ENCODE measurements at places on chromosomes 4 and X.

DNA sequence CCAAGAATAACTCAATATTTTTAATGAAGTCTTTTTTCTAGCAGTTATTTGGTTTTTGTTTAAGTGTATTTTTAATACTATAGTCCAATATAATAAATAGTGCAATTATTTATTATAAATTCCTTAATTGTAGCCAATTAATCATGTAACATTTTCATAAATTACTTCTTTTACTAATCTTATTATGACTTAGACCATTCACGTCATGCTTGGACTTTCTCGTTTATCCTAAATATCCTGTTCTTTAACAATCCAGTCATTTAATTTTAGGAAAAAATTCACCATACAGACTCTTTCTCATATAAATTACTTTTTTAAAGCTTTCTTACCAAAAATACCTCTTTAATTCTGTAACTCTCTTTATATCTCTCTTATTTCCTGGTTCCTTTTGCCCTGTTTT, 350.1 kb downstream of the AR start:
- no peak for DNase-seq

DNA sequence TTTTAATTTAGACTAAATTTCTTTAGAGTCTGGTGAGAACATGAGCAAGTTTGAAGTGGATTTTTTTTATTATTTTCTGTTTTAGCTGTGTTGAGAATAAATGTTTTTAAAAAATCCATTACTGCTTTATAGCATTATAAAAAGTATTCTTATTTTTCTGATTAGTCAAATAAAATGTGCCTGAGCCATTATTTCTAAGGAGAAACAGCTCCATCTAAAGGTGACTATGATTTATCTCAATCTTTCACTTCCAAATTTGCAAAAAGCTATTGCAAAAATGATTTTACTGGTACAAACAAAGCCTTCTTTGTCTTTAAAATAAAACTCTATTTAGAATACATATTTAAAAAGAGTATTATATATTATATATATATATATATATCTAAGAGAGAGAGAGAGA, 959.2 kb downstream of the FAM133A start:
- DNase-seq = no peak

DNA sequence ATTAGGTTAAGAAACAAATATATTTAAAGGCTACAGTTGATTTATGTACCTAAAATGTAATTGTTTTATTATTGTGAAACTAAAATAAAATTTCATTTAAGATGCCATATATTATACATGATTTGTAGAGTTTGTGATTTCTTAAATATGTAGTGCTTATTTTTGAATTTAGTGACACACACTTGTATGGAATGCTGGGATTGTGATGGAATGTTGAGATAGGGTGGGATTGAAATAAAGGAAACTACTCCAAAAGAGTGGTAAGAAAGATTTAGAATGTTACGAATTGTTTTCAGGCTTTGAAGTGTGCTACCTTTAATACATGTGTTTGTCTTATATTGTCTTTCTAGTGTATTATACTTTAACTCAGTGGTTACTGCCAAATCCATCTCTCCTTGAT, 330.3 kb upstream of the PITX2 start:
- DNase-seq = no peak

DNA sequence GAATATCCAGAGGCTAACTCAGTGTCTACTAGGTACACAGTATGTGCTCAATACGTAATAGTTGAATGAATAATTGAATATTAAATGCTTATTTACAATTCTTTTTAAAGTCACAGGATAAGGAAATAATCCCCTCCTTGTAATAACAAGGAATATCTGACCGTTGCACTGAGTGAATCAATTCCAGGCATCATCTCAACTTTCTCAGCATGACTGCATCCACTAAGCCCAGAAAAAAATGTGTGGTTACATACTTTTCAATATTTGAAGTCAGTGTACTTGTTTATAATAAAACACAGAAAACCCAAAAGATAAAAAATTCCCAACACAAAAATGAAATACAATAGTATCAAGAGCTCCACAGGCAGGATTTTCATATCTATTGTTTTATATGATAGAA, 105.4 kb downstream of the TMEM144 start:
- DNase-seq = no peak

DNA sequence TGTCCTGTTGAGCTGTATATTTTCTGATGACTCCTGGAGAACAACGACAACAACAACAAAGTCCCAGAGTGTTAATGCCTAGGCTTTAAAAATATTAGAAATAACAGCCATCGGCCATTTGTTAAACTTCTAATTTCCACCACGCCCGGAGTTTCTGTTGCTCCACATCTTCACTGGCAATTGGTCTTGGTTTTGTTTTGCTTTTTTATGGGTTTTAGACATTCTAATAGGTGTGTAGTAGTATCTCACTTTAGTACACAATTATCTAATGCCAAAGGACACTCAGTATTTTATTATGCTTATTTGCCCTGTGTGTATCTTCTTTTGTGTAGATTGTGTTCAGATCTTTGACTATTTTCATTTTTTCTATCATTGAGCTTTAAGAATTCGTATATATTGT, 5.0 kb downstream of the MAGEA12 start:
- DNase-seq = no peak

DNA sequence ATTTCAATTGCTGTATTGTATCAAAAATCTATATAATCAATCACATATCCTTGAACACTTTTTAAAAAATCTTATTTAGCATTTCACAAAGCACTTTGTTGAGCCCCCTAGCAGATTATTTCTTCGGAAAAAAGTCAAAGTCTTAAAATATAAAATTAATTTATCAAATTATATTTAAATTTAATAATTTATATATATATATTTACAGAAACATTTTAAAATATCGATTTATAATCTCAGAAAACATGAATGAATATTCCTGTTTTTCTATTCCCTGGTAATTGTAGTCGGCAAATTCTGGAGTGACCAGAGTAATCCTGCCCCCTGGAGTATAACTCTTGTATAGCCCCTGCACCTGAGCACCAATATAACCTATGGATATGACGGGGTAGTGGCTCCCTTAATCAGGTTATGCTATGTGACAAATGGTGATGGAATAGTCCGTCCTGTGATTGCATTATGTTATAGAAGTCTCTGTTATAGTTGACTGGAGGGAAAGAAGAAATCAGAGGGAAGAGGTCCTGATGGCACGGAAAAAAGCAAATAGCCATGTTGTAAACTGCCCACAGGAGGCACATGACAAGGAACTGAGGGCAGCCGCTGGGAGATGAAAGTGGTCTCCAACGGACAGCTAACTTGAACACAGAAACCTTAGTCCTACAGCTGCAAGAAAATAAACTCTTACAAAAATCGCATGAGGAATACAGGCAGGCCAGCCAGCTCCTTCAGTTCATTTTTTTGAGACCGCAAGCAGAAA, 1092.3 kb downstream of the ARAP2 start:
- DNase-seq = no peak

GRCh38 chrX:13651150-13651549, 1.8 kb upstream of the TCEANC start:
- DNase-seq = no peak

DNA sequence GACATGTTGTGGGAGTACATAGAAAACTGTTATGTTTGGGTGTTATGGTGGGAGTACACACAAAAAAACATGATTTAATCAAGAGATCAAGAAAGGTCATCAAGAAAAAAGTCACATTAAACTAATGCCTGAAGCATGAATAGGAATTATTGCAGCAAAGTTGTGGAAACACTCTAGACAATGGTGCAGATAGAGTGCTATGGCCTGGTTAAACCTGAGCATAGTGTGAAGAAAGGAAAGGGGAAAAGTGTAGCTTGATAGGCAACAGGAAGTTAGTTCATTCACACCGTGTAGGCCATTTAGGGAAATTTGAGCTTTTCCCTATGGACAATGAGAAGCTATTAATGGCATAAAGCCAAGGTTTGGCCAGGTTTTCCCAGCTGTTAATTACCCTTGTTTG, 162.1 kb upstream of the EMCN start:
- DNase-seq = no peak

GRCh38 chr4:116469582-116469981, 615.8 kb downstream of the TRAM1L1 start:
- DNase-seq = no peak

GRCh38 chr4:80876810-80877209, 153.7 kb upstream of the BMP3 start:
- no peak for DNase-seq

DNA sequence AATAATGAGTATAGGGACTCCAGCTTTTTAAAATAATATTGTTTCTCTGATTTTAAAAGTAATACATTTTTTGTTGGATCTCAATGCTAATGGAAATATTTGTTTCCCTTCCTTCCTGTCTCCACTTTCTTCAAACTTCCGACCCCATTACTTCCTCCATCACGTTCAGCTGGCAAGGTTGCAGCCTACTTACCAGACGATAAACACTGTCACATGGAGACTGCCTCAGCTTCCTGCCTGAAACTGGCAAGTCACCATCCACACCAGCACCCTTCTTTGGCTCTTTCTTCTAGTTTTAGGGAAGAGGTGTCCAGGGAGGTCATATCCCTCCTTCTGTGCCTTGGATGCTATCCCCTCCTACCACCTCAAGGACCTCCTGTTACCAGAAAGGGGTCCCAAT, 3.4 kb upstream of the INTU start:
- DNase-seq = no peak

GRCh38 chrX:40153345-40154249, 55.8 kb upstream of the BCOR start:
- DNase-seq = peak; percentile 42

- no peak for DNase-seq
Observed at GRCh38 chrX:40971736-40972135, 113.5 kb upstream of the USP9X start.

- DNase-seq = no peak
Observed at GRCh38 chrX:50691820-50692219, 122.2 kb downstream of the SHROOM4 start.

DNA sequence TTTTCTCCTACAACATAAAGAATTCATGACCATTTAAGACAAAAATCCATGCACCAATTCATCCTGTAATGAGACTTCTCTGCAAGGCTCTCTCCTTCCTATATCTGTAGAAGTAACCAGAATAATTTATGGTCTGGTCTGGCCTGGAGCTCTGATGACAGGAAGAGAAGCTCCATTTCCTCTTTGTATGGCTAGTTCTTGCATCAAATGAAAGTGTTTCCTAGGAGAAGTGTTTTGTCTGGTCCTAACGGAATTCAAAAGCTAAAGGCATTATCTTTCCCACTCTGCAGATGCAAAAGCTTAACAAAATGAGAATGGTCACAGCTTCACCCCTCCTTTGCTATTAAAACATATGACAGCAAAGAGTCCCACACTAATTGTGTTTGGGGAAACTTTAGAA, 55.1 kb downstream of the SPATA18 start:
- no peak for DNase-seq

DNA sequence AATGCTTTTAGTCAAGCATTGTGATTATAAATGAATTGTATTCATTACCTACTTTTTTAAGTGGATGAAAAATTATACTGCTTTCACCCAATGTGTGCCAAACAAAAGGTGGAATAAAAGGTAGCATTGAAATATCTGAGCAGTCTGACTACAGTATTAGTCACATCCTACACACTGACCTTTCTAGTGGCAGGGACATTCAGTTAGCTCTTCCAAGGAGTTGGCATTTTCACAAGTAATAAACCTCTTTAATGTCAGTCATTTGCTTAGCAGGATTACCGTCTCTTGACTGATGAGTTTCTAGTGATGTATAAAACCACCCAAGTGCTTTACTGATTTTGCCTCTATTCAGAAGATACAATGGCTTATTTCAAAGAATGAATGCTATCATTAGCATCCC, 687.9 kb downstream of the ARAP2 start:
- no peak for DNase-seq

GRCh38 chr4:25131926-25132325, 28.3 kb downstream of the SEPSECS start:
- no peak for DNase-seq

GRCh38 chr4:142282870-142283431, 563.1 kb downstream of the INPP4B start:
- DNase-seq = peak; percentile 23
